ENCODE measurements at places on chromosomes 1 and 21. TPM values are rescaled to one million over a fixed set of nuclear protein-coding genes. Genes with fewer than 3 reads are reported as not detected.

GRCh38 chr1:78408810-78409209 lies 82.0 kb upstream of the PTGFR start:
- no peak for DNase-seq
- H3K27me3 ChIP-seq = no peaks in the 10 kb centered on the region
- H3K36me3 ChIP-seq = peaks cover 15% of the 10 kb centered on the region
- no peak overlapping the region for H3K27ac ChIP-seq

DNA sequence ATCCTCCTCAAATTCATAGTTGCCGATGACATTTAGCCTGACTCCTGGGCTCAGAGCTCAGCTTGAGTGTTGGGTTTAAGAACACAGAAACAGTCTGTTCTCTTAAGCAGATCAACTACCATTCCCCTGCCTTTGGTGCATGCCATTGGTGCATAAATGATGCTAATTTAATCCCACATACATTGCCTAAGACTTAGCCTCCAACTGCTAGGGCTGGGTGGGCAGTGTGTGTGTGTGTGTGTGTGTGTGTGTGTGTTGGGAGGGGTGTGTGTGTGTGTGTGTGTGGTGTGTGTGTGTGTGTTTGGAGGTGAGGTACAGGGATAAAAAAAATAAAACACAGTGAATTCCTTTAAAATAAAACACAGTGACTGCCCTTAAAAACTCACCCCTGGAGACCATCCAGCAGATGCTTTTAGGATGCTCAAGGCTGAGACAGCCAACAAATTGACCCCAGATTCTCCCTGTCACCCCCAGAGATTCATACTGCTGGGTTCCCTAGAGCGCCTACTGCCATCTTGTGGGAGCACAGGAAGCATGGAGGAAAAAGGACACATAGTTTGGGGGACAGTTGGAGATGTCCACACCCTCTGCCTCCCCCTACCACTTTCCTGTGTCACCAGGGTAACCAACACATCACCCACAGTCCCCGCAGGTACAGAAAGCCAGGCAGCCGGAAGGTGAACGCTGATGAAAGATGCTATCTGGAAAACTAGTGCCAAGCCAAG lies 30.6 kb downstream of the KLHDC7A start:
- peaks cover 24% of the 10 kb centered on the region for H3K27me3 ChIP-seq
- H3K27ac ChIP-seq = no peak overlapping the region
- DNase-seq = no peak
- no peaks in the 10 kb centered on the region for H3K36me3 ChIP-seq
- H3K4me1 ChIP-seq = no peaks in the 10 kb centered on the region

DNA sequence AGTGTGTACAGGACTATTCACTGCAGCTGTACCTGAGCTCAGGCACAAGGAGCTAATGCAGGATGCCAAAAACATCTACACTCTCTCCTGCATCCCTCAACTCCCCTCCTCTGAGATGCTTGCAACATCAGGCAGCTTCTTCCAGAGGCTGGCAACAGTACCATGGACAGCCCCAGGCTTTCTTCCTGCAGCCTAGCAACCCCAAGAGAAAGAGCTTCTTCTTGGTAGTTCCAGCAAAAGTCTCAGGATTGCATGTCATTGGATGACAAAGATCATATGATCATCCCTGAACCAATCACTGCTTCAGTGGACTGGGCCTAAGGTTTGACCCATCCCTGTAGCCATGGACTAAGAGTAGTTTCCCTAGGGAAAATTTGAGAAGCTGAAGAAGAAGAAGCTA lies 46.7 kb downstream of the CAMK2N1 start:
- no peak overlapping the region for H3K27ac ChIP-seq
- H3K4me3 ChIP-seq = no peak overlapping the region
- no peaks in the 10 kb centered on the region for H3K27me3 ChIP-seq

- no peak for DNase-seq
- 0 out of 2 replicates have a peak, but pooled peaks cover 3% of the 10 kb centered on the region for H3K4me1 ChIP-seq
- no peak overlapping the region for H3K4me3 ChIP-seq
These were observed 12.5 kb upstream of the PLPP3 start for GRCh38 chr1:56591909-56592308.

- no peaks in the 10 kb centered on the region for H3K27me3 ChIP-seq
- H3K4me1 ChIP-seq = peaks cover 60% of the 10 kb centered on the region
- H3K36me3 ChIP-seq = no peaks in the 10 kb centered on the region
These were observed at the start of gene IL24 for GRCh38 chr1:206897175-206897574. Gene IL24 (plus strand): TSS chr1:206897443. CDS start chr1:206897833, 390 bp downstream.

DNA sequence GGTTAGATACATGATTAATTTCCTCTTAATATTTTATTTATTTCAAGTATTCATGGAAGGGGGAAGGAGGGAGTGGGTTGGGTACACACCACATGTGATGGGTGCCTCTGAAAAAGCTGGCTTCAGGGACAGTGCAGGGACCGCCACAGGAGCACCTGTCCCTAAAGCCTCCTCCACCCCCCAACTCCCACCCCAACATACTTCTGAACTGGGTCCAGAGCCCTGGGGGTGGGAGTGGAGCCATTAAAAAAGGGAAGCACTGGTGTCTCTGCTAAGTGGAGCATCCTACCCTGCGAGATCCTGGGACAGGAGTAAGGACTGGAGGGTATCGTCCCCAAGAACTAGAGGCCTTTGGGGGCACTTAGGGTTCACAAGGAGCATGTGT lies 5.6 kb upstream of the CLEC20A start:
- no peak overlapping the region for H3K27ac ChIP-seq
- no peaks in the 10 kb centered on the region for H3K27me3 ChIP-seq
- no peak overlapping the region for H3K4me3 ChIP-seq
- no peaks in the 10 kb centered on the region for H3K4me1 ChIP-seq
- no peaks in the 10 kb centered on the region for H3K36me3 ChIP-seq
- no peak for DNase-seq

DNA sequence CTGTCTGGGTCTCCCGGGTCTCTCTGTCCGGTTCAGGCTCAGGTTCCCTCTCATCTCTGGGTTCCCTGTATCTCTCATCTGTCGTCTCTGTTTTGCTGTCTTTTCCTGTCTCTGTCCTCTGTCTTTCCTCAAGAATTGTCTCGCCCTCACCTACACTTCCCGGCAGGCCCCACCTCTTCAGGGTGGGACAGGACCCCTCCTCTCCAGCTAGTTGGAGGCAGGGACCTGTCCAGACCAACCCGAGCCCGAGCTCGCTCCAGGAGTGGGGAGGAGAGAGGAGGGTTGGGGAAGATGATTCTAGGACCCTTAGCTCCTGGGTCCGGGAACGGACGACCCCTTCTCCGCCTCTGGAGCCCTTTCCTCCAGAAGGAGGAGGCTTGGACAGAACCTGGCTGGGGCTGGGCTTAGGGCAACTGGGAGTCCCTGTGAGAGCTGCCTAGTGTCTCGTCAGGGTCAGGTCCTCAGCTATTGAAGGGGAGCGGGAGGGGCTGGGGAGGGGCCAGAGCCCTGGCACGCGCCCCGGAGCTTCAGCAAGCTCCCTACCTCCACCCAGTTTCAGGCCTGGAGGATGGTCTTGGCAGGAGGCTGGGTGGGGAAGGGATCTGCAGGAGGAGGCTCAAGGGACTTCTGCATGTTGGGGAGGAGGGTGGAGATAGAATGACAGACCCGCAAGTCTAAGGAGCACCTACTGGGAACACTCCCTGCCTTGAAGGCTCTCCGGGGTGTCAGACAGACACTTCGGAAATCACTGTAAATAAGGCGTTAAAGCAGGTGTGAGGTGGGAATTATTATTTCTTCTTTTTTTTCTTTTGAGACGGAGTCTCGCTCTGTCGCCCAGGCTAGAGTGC lies 26.3 kb upstream of the EPB41 start:
- no peaks in the 10 kb centered on the region for H3K36me3 ChIP-seq
- no peaks in the 10 kb centered on the region for H3K27me3 ChIP-seq

- H3K27me3 ChIP-seq = peaks cover 31% of the 10 kb centered on the region
- DNase-seq = peak; percentile 54
- H3K4me1 ChIP-seq = no peaks in the 10 kb centered on the region
- no peaks in the 10 kb centered on the region for H3K36me3 ChIP-seq
These were observed 19.4 kb upstream of the ESRRG start for GRCh38 chr1:216742625-216743024.

DNA sequence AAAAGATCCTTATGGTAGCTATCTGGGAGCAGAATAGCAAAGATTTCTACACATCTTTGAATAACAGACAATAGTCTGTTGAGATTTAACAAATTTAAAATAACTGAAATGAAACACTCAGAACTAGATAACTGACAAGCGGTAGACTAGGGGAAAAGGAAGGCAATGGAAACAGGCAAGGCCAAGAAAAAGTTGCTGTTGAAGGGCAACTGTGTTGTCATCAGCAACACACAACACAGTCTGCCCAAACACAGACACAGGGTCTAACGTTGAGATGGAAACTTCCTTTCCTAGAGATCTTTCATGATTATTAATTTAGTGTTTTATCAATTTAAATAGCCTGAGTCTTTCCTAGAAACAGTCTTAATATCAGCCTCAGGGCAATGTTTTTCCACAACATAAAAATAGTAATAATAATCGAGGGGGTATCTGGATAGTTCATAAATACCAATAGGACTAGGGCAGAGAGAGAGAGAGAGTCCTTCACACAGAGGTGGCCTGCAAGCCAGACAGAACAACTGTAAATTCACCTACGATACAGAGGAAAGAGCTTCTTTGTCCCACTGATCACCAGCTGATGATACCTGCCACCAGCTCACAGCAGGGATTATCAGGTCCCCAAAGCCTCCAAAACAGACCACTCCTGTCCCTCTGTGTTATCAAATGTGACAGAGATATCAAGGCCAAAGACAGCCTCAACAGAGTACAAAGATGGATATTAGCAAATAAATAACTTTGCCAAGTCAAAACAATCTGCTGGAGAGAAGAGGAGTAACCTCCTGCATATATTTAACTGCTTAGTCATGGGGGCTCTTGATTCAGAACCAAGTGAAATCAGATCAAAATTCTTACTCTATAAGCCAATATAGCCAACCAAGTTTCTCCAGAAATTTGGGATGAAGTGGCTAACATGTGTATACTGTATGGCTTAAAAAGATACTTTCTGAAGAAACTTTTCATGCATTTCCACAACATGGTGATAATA lies 245.3 kb downstream of the SLC45A1 start:
- no peak overlapping the region for H3K27ac ChIP-seq
- peak; percentile 45 for DNase-seq
- no peaks in the 10 kb centered on the region for H3K27me3 ChIP-seq
- H3K4me1 ChIP-seq = peaks cover 14% of the 10 kb centered on the region
- no peak overlapping the region for H3K4me3 ChIP-seq
- no peaks in the 10 kb centered on the region for H3K36me3 ChIP-seq

DNA sequence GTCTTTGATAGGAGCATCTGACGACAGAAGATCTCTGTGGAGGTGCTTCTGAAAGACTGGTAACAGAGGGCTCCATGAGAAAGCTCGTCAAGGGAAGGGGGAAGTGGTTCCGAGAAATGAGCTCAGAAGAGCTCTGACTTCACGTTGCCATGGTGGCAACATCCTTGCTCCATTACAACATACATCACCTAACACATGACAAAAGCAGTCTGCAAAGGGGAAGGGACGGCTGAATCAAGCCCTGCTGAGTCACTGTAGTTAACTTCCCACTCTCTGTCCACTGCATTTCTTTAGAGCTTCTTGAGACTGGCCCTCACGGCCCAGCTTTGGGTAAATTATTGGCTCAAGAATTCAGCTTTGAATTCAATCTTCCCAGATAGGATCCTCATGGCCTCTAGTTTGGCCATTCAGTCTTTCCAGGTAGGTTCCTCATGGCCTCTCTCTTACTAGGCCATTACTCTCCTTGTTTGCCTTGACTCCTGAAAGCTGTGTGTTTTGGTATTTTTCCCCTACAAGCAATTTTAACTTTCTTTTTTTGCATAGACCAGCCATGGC lies 88.0 kb upstream of the ZNF648 start:
- H3K27ac ChIP-seq = no peak overlapping the region
- no peaks in the 10 kb centered on the region for H3K27me3 ChIP-seq
- no peak for DNase-seq
- H3K36me3 ChIP-seq = no peaks in the 10 kb centered on the region

GRCh38 chr1:229480495-229480894 lies 27.6 kb downstream of the NUP133 start:
- no peaks in the 10 kb centered on the region for H3K4me1 ChIP-seq
- no peak overlapping the region for H3K4me3 ChIP-seq
- no peaks in the 10 kb centered on the region for H3K27me3 ChIP-seq
- no peak for DNase-seq

DNA sequence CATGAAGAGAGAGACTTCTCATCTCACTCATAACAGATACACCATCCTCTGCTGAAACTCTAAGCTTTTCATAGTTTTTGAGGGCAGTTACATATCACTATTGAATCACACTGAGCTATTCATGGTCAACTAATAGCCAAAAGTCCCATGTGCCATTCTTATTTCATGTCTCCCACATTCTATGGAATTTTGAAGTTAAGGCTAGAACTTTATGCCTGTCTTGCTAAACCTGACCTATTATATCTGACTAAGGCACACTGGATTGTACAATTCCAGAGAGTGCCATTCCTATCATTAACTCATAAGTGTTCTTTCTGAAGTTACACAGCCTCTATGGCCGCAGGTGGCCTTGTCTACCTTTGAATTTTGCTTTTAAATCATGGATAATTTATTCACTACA lies 254.3 kb downstream of the PTPRC start:
- no peak for DNase-seq
- peaks cover 15% of the 10 kb centered on the region for H3K4me1 ChIP-seq
- no peaks in the 10 kb centered on the region for H3K27me3 ChIP-seq
- H3K36me3 ChIP-seq = no peaks in the 10 kb centered on the region

DNA sequence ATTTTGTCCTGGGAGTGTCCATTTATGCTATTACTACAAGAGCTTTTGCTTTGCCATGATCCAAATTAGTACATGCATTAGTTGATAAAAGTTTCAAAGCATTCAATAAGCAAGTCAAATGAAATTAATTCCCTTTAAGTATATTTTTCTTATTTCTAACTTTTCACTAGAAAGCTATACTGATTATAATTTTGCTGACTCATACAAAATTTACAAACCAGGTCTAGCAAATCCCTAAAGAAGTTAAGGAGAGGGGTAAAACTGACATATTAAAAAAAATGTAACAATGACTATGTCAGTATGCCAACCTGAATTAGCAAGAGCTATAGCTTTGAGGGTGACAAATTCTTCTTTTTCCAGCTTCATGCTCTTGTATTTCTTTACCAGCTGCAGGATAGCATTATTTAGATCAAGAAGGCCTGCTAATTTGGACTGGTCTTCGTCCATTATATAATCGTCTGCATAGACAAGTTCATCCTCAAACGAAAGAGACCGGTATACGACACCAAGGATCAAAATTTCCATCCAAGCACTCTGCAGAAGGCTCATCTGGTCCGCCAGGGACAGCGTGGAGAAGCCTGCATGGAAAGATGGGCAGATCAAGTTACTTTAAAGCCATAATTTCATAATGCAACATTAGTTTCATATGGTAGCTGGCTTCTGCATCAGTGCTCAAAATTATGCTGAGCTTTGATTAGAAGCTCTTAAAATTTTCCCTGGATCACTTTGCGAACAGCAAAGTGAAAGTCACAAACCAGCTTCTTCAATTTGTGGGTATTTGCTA lies 95.8 kb upstream of the USH2A start:
- H3K4me1 ChIP-seq = peaks cover 5% of the 10 kb centered on the region
- H3K36me3 ChIP-seq = no peaks in the 10 kb centered on the region
- H3K4me3 ChIP-seq = no peak overlapping the region
- no peak overlapping the region for H3K27ac ChIP-seq

GRCh38 chr1:100100202-100100601 lies 32.5 kb downstream of the SASS6 start:
- no peak overlapping the region for H3K27ac ChIP-seq
- H3K27me3 ChIP-seq = no peaks in the 10 kb centered on the region
- no peaks in the 10 kb centered on the region for H3K4me1 ChIP-seq
- DNase-seq = no peak
- H3K4me3 ChIP-seq = no peak overlapping the region

- H3K27me3 ChIP-seq = no peaks in the 10 kb centered on the region
- H3K4me1 ChIP-seq = peaks cover 45% of the 10 kb centered on the region
- H3K4me3 ChIP-seq = peak overlapping the region; percentile 84
- H3K36me3 ChIP-seq = no peaks in the 10 kb centered on the region
These were observed 2.1 kb upstream of the PEX10 start for GRCh38 chr1:2414297-2414958.

Gene SPATA46
- not detected for total RNA-seq

Gene KCNT2
- total RNA-seq = 0.69 TPM

Gene TAS1R1
- not detected for total RNA-seq

Gene RNF186
- 0.69 TPM for total RNA-seq

Gene LENEP
- not detected for total RNA-seq

Gene FCMR
- 4.6 TPM for total RNA-seq

Gene NUCKS1
- total RNA-seq = 101 TPM

Measured in PC-3 (cell line).